CD4-positive, alpha-beta T cell treated with Interleukin-1 beta for 1 hour (primary cell): ENCODE measurements at places on chromosomes 11 and 22.

DNA sequence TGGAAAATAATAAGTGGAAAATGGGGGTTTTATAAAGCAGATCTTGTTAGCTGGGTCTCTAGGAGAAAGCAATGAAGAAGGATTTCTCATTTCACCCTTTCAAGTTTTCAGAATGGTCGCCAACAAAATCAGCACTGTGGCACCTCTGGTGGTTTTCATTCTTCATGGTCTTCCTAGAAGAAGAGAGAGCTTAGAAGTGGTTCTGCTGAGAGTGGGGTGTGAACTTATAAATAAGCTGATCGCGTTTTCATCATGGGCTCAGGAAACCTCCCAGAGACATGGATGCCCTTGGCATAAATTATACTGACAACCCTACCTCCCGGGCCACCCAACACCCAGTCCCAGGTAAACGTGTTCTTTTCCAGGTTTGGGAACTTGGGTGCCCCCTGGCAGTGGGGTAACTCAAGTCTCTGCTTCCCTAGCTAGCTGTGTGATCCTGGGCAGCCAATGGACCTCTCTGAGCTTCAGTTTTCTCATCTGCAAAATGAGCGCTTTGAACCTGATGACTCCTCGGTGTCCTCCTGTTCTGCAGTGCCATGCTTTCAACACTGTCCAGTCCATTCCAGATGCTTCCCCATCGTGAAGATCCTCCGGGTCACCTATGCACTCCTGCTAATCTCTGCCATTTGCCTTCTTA is 72.6 kb upstream of the GRAMD1B start:
- no peak for DNase-seq

GRCh38 chr22:20296598-20296997 is 23.3 kb downstream of the DGCR6L start:
- DNase-seq: no peak

GRCh38 chr11:34397120-34397519 is 39.3 kb upstream of the ABTB2 start:
- no peak for DNase-seq

DNA sequence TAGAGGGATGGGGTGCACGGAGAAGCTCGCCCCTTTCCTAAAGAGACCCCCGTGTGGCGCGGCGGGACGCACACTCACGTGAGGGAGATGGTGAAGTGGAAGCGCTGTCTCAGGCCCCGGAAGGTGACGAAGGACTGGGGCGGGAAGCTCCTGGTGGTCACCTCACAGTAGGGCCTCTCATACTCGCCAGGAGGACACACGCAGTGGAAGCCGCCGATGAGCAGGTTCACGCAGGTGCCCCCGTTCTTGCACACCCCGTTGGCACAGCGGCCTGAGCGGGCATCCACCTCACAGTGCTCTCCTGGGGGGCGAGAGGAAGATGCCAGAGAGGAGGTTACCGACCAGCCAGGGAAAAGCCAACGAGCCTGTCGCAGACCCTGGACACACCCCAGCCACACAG is 98.3 kb downstream of the CELSR1 start:
- no peak for DNase-seq

- DNase-seq: no peak
Observed at GRCh38 chr11:86687185-86687778, 14.9 kb upstream of the ME3 start.

GRCh38 chr11:28539239-28540030 is 431.2 kb downstream of the METTL15 start:
- no peak for DNase-seq

GRCh38 chr11:127193950-127194349 is 193.4 kb upstream of the KIRREL3 start:
- no peak for DNase-seq

- no peak for DNase-seq
Observed at GRCh38 chr22:45984316-45984916, 7.5 kb upstream of the WNT7B start.

GRCh38 chr11:31412946-31413345 is 43.3 kb downstream of the DNAJC24 start:
- no peak for DNase-seq

DNA sequence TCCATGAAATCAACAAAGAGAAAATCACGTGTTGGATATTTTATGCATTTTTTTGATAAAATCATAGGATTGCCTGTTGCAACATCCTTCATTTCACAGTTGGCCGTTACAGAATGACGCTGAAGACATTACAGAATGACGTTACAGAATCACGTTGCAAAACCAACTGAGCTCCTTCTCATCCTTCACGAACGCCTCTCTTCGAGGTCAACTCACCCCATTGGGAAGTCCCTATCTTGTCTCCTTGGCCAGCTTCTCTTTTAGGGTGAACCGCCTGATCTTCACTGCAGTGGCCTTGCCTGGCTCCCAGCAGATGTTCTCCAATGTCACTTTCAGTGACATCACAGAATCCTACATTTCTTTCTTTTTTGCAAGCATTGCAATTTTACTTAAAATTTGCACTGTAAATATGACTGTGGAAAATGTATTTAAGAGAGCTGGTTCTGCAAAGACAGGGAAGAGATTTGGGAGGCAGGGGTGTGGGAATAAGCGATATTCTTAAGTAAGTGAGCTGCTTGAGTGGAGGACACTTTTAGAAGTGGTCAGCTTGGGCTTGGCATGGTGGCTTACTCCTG is 5.1 kb downstream of the KRTAP5-7 start:
- DNase-seq: no peak

DNA sequence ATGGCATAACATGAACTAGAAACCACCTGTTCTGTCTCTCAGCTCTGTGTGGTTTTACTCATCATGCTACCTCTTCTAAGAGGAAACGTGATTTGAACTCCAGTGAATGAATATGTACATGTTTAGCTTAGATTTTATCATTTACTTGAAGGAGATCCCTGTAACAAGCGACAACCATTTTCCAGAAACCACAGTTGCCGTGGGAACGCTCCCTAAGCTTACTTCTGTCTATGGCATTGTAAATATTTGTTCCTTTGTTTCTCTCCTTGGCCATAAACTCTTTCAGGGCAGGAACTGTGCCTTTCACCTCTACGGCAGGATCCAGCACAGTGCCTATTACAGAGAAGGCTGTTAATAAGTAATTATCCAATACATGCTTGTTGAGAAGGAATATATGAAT is 17.1 kb upstream of the TPH1 start:
- no peak for DNase-seq

- no peak for DNase-seq
Observed at GRCh38 chr11:115887727-115888126, 383.5 kb upstream of the CADM1 start.

DNA sequence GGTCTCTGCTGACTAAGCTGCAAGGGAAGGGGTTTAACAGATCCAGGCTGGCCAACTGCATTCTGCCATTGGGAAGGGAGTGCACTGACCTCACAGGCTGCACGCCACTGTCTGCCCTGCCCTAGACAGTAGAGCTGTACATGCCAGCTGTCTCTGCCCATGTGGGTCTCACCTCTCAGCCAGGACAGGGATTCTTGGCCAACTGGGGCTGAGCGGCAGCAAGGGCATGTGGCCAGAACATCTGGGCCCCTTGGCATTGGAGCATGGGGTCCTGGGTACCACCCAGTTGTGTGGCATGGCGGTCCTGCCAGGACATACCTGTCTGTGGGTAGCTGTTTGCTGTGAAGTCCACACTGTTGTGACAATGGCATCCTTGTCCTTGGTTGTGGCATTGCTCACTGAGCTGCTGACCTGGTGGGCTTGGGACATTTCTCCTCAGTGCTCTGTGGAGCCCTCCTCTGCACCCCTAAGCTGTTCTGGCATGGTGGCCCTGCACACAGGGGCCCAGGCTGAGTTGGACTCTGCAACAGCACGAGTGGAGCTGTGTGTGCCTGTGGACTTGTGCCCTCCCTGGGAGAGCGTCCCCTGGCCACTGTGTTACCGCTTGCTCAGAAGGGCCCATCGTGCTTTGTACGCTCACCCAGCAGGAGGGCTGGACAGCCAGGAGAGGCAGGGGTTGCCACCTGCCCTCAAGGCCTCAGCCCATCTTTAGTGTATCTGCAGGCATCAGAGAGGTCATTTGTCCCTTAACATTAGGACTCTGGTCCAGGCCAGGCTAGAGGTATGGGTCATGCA is 46.7 kb downstream of the MED15 start:
- no peak for DNase-seq

- no peak for DNase-seq
Observed at GRCh38 chr11:11442791-11443190, 89.7 kb upstream of the CSNK2A3 start.

DNA sequence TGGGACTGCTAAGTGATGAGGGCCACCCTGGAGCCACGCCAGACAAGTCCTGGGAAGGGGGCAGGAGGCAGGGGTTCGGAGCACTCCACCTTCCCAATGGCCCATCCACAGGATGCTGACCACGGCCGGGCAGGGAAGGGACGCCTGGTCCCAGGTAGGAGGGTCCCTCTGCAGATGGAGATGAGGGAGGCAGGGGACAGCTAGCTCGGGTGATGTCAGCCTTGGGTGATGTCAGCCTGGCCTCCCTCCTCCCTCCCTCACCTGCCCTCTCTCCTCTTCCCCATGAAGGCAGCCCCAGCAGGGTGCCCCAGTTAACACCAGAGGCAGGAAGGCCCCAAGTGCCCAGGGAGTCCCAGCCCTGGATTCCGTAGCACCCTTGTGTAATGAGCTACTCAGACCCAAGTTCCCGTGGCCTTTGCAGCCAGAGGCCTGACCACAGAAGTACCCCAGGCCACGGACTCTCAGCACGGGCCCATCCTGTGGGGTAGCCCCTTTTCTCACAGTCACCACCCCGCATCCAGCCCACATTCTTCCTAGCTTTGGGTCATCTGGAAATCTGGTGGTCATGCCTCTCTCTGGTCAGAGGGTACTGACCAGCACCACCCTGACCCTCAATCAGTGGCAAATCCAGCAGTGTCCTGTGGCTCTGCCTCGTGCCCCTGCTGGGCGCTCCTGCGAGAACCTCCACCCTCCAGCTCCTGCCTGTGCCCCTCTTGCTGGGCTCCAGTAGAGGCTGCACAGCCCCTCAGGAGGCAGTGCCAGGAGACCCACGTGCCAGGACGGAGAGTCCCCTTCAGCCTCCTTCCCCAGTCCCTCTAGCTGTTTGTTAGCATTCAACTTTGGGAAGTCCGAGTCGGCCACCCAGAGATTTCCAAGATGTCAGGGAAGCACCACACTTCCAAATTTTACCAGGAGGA is 47.4 kb downstream of the SHANK2 start:
- no peak for DNase-seq

DNA sequence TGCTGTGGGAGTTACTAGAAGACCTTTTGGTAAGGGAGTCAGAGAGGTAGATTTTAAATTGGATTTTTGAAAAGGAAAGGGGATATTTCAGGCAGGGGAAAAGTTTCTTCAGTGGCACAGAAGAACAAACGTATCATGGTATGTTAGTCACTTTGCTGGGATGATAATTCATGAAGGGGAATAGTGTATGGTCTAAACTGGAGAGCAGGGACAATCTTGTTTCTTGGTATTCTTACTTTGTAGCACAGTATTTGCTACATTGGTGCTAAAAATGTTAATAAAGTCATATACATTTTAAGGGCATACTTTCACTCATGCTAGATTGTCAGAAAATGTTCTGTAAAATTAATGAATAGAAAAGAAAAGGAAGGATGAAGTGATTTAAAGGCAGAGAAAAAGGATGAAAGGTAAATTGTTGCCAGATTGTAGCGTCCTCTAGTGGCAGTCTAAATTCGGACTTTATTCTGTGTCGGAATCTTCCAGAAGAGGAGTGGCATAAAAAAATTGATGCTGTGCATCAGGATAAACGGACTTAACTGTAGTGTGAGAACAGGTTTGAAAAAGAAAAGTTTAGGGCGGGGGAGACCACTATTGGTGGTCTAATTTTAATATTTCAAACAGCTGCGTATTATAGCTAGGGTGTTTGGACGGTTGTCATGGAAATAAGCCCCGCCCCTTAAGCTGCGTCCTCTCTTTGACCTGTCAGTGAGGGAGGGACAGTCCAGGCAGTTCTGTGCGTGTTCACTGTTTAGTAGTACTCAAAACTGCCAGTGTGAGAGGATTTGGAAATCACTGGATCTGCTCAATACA is at the start of gene BCO2:
Gene BCO2 (plus strand): TSS at position 724 of the 810 bp plus-strand sequence. CDS start 90 bp downstream, outside the sequence.
- DNase-seq: peak; percentile 81

- DNase-seq: no peak
Observed at GRCh38 chr22:23251445-23252093, 71.3 kb downstream of the BCR start.

- DNase-seq: no peak
Observed at GRCh38 chr11:118061586-118062125, 15.2 kb upstream of the TMPRSS4 start.

DNA sequence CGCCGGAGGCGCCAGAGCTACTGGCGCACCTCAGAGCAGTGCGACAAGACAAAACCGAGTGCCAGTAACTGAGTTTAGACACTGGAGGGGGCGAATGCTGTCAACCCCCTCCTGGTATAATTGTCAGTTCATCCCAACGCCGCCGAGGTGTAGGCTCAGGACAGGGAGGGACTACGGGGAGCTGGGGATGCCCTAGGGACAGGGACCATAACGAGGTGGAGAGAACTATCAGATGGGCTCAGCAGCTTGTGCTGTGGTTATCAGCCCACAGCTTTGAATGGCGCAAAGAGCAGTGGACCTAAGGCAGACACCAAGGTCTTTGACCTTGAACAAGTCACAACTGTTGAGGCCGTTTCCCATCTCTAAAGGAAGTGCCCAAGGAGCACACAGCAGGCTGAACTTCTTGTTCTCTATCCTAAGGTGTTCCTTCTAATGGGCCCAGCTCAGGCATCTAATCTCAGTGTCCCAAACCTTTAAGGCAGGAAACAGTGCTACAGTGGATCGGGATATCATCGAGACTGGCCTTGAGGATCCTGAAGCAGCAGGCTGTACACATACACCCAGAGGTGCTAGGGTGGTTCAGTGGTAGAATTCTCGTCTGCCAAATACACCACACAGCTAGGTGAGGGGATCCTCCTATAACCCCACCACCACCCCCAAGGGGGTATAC is 958 bp upstream of the TUT1 start:
- DNase-seq: no peak

GRCh38 chr11:13924801-13925327 is 37.7 kb upstream of the SPON1 start:
- no peak for DNase-seq

DNA sequence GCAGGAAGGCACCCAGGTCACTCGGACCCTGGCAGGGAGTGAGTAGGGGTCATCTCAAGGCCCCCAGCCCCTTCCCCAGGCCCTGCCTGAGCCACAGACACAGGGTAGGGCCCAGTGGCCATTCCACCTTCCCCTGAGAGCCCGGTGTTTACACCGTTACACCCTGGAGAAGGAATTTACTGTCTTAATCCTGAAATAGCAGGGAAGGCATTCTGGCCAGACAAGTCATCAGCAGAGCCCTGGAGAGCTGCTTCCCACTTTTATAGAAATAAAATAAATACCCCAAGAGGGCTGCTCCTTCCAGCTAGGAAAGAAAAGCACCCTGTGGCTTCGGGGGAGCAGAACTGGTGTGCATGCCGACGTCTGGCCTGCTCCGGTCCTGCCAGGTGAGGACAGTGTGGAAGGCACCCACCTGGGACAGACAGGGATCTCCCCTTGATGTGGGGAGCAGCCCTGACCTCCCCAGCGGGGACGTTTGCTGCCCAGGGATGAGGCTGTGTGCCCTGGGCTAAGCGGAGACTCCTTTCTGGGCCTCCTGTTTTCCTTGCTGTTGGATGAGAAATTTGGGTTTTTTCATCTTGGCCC is 180.0 kb downstream of the MN1 start:
- DNase-seq: no peak
